ENCODE measurements at places on chromosomes 16 and 17.

- no peak for DNase-seq
These were observed 23.1 kb downstream of the CREBBP start for GRCh38 chr16:3857189-3858043.

DNA sequence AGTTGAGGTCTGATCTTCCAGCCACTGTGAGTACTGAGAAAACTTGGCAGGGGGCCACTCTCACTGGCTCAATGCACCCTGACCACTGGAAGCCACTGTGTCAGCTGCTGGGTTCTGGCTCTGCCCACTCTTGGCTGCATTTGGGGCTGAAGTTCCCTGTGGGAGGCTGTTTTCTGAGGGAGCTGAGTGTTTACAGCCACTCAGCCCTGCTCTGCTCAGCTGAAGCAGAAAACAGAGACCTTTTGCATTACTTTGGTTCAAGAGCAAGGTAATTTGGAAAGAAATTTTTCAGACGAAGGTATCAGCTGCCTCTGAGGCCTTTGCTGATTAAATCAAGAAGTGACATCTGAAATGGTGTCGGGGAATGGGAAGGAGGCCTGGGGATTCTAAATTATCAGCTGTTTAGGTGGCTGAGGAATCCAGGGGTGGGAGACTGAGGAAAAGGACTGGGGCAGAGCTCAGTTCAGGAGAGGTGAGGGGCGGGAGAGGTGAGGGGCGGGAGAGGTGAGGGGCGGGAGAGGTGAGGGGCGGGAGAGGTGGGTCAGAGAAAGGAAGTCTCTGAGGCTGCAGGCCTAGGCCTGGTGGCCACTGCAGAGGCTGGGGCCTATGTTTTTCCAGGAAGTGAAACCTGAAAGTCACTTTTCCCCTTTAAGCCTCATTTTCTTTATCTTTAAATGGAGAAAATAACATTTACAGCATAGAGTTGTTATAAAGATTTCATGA lies at the start of gene ACSM5:
TSS of gene ACSM5 (plus strand) at position 137 of the 723 bp plus-strand sequence. CDS start 1,951 bp downstream, outside the sequence.
- DNase-seq, result peak; percentile 49

GRCh38 chr16:76654088-76654820 lies 377.1 kb downstream of the CNTNAP4 start:
- no peak for DNase-seq

GRCh38 chr17:5115673-5116651 lies at the start of gene USP6:
USP6 (plus strand) TSS chr17:5116032; CDS start chr17:5130368, 14,336 bp downstream.
- DNase-seq, result no peak

DNA sequence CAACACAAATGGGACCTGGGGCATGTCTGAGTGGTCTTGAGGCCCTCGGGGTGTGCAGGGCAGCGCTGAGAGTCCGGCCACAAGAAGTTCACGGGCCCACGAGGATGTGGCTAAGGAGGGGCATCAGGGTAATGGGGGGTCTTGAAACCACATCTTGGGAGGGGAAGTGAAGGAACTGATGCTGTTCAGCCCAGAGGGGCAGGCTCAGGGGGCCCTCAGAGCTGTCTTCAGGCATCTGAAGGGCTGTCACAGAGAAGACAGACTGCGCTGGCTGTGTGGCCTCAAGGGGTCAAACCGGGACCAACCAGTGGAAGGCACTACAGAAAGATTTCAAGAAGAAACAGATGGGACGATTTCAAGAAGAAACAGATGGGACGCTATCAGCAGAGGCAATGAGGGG lies 45.1 kb downstream of the ZNF423 start:
- DNase-seq, result no peak

GRCh38 chr17:39306509-39307212 lies 80.9 kb upstream of the STAC2 start:
- DNase-seq, result no peak

GRCh38 chr16:79355600-79356358 lies 244.8 kb downstream of the MAF start:
- DNase-seq, result no peak

DNA sequence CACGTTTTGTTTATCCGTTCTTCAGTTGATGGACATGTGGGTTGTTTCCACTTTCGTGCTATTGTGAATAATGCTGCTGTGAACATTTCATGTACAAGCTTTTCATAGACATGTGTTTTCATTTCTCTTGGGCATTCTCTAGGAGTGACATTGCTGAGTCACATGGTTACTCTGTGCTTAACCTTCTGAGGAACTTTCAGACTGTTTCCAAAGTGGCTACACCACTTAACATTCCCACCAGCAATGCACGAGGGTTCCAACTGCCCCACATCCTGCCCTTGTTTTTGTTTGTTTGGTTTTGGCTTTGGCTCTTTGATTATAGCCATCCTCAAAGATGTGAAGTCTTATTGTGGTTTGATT lies 14.2 kb upstream of the PEMT start:
- DNase-seq, result no peak

DNA sequence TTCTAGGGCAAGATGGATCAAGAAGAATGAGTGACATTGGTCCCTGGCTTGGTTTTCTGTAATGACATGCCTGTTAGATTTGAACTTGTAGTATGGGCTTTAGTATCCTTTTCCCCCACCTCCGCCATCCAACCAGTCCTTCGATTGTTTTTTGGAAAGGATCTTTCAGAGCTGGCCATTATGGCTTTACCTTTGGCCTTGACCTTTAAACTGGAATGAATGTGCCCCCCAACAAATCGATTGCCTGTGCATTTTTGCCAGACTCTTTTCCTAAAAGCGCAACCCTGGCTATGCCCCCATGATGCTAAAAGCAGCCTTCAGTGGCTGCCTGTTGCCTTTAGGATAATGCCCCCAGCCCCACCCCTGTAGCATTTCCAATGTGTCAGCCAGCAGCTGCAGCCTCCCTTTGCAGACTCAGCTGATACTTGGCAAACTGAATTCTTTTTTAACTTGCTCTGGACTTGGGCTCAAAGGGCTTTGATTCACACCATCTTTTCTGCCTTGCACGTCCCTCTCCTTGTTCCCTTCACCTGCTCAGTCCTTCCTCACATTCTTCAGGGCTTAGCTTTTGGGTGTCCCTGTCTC lies 4.0 kb downstream of the GPRC5C start:
- DNase-seq, result no peak

GRCh38 chr16:48623304-48624016 lies 13.5 kb upstream of the N4BP1 start:
- DNase-seq, result peak; percentile 80

GRCh38 chr17:51228161-51228560 lies 31.7 kb downstream of the MBTD1 start:
- no peak for DNase-seq
